Astrocyte (in vitro differentiated cells and primary cell): ENCODE measurements at places on chromosomes 1 and 21.

DNA sequence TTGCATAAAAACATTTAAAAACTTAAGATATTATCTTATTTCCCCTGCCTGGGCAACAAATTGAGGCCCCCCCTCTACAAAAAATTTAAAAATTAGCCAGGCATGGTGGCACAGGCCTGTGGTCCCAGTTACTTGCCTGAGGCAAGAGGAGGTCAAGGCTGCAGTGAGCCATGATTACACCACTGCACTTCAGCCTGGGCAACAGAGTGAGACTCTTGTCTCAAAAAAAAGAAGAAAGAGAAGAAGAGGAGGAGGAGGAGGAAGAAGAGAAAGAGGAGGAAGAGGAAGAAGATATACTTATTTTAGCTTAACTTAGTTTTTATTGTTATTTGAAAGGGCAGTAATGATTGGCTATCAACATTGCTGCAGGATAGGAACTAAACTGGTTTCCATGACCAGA is 73.8 kb upstream of the IPO9 start:
- no peak for DNase-seq

- no peak for DNase-seq
Measured at GRCh38 chr1:244915736-244916135, 51.4 kb upstream of the HNRNPU start.

- no peak for DNase-seq
Measured at GRCh38 chr1:106568201-106568974, 488.1 kb upstream of the PRMT6 start.

DNA sequence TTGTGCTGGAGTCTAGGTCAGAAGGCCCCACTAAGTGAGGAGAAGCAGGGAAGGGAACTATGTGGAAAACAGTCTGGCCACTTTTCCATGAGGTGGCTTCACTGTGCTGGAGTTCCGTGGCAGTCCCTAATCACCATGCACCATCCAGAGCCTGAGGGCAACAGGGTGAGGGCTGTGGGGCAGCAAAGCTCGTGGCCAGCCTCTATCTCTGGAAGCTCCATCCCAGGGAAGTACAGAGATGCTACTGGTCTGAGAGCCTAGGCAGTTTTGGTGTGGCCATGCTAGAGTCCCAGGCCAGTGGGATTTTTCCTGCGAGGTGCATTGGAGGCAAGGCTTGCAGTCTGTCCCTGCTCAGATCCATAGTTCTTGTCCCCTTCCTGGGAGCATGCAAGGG is 157.3 kb upstream of the LRRC7 start:
- DNase-seq: no peak
